ENCODE measurements at places on chromosomes 4 and X.

DNA sequence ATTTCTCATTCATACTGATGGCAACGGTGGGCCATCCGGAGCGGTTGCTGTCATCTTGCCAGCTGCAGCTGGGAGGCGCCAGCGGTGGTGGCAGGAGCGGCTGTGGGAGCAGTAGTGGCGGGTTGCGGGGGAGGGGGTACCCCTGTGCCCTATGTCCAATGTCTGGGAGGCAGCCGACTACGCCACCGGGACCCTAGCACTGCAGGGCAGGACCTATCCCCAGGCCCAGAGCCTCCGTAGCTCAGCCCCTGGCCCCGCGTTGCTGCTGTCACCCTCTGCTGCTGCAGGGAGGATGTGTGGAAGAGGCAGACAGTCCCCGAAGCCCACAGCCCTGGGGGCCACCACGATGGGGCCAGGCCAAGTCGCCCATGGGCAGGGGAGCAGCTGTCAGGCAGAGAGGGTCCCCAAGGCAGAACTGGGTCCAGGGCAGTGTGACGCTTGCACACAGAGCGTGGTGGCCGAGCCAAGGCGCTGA, 10.0 kb upstream of the SPP1 start:
- DNase-seq = no peak

DNA sequence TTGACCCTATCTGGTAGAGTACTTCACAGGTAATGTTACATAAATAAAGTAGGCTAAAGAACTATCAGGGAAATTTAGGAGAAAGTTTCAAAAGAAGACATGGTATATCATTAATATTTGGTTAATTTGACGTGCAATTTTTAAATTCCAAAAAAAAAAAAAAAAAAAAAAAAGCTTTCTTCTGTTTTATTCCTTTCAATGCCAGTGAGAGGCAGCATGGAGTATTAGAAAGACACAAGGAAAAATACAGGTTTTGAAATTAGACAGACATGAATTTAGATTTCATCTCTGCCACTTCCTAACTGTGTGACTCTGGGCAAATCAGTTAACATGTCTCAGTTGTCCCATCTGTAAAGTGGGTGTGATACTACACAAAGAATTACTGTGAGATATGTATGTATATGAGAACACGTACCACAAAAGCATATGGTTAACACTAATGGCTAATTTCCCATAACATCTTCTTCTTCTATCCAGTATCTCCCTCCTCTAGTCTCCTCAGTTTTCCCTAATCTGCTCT, 132.5 kb downstream of the GPC3 start:
- DNase-seq = no peak

GRCh38 chrX:103941201-103941975, 21.0 kb upstream of the TMSB15B start:
- peak; percentile 9 for DNase-seq

DNA sequence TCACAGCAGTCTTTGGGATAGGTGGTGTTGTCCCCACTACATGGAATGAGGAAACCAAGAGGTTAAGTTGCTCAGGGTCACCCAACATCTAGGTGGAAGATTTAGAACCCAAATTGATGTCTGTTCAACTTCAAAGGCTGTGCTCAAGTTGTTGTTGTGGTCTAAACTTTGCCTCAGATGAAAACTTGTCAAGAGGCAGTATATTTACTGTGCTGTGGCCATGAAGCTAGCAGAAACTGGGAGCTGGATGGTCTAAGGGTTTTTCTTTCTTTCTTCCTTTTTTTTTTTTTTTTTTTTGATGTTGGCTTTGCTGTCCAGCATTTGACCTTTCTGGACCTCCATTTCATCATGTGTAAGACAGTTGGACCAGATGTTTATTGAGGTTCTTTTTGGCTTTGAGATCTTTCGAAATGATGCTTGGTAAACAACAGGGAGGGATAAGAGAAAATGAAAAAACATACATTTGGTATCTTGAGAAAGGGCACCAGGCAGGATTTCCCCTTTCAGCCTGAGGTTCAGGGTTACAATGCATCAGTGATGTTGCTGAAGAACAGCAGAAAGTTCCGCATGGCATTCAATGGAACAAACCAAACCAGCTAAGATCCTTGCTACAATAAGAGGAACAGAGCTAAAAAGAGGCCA, 166.2 kb upstream of the RPS6KA3 start:
- no peak for DNase-seq

DNA sequence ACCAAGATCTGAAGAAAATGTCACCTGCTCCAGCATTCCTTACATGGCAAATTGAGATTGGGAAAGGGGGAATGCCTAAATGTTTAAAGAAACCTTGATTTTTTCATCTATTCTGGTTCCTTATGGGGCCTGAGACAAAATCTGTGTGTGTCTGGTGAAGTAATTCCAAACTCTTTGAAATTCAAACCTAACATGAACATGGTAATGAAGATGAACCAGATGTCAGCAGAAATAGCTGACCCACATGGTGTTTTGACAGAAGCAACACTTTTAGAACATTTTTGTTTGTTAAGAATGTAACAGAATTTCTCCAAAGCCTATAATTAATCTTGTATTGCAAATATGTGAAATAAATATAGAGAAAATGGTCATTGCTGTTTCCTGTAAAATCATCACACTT, 133.0 kb downstream of the PARM1 start:
- DNase-seq = no peak

DNA sequence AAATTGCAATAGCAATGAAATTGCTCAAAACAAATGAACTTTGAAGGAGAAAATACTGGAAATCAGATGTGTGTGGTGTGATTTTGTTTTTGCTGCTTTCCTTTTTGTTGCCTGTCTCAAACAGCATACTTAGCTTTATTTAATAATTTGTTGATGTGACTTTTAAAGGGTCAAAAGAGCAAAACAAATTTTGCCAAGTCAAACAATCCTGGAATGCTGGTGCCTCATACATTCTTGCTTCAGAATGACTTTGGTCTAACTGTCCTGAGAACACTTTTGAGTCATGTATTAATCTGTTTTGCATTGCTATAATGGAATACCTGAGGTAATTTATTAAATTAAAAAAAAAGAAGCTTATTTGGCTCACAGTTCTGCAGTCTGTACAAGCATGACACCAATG, 3.4 kb downstream of the PF4V1 start:
- DNase-seq = no peak

DNA sequence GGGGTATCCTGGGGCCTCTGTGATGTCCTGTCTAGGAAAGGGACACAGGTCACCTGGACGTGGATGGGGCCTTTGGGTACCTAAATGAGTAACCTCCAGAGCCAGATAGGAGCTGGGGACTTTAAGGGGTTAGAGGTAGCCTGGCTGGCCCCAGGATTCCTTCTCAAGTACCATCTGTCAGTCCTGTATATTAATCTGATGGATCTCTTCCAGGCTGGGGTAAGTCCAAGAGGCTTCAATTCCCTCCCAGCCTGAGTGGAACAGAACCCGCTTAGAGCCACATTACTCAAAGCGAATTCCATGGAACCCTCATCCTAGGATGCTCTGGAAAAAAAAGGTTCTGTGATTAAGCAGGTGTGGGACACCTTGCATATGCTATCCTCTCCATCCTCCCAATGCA, 24.8 kb upstream of the MAP3K15 start:
- DNase-seq = no peak

GRCh38 chr4:157043131-157043530, 32.8 kb upstream of the GLRB start:
- DNase-seq = no peak

DNA sequence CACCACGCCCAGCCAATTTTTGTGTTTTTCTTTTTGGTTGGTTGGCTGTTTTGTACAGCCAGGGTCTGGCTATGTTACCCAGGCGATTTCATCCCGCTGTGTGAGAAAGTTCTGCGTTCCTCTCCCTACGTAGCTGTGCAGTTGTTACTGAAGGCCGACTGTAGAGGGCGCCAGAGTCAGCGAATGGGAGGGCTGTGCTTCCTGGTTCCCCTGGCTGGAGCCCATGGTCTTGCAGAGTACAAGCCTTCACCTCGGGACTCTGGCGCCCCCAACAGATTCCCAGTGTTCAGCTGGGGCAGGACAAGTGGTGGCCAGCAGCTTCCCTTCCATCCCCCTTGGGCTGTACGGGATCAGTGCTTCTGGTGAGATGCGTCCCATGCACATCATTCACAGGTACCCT, 5.6 kb upstream of the CT45A1 start:
- no peak for DNase-seq

GRCh38 chr4:177275999-177276398, 33.7 kb upstream of the NEIL3 start:
- no peak for DNase-seq

GRCh38 chr4:82335043-82335442, 38.7 kb downstream of the HNRNPD start:
- no peak for DNase-seq

DNA sequence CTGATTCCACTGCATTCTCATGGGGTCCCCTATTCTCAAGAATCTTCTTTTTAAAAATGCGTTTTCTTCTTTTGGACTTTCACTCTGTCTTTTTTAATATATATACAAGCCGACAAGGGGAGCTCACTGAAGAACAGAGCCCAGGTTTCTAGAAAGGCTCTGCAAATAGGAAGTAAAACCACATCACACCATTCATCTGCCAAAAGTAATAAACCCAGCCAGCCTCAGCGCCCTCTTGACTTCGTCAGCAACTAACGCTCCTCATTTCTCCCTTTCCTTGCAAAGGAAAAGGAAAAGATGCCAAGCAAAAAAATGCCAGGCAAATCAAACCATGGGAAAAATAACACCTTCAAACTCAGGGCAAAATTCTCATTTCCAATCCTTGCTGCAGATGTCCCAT, 136.4 kb downstream of the HHIP start:
- DNase-seq = no peak

- no peak for DNase-seq
Observed at GRCh38 chr4:61220556-61220955, 20.4 kb downstream of the ADGRL3 start.

- no peak for DNase-seq
Observed at GRCh38 chr4:106583108-106583507, 214.5 kb upstream of the GIMD1 start.

DNA sequence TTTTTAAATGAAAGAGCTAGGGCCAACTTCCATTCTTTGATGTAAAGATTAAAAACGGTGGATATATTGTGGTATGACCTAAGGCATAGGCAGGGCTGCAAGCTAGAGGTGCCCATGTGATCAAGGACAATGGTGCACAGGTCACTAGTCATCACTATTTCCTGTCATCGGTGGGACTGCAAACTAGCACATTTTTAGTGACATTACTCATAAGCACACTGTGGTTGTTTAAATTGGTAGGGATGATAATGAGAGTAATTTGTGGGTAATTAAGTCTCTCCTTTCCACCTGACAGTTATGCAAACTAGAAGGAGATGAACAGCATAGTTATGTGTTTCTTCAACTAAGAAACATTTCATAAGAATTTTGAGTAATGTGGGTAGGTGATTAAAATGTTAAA, 85.4 kb downstream of the GPRIN3 start:
- DNase-seq = no peak
